ENCODE measurements at places on chromosomes 2 and 18.

DNA sequence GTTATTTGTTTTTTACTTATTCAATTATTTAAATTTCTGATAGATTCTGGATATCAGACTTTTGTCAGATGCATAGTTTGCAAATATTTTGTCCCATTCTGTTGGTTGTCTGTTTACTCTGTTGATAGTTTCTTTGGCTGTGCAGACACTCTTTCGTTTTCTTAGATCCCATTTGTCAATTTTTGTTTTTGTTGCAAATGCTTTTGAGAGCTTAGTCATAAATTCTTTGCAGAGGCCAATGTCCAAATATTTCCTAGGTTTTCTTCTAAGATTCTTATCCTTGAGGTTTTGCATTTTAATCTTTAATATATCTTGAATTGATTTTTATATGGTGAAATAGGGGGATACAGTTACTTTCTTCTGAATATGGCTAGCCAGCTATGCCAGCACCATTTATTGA is 112.7 kb upstream of the SESTD1 start:
- DNase-seq, result no peak

GRCh38 chr2:9535177-9535576 is 20.5 kb downstream of the ADAM17 start:
- no peak for DNase-seq

- DNase-seq, result no peak
Measured at GRCh38 chr18:26017929-26018328, 72.5 kb downstream of the SS18 start.

- no peak for DNase-seq
Measured at GRCh38 chr2:197377670-197378069, 57.2 kb downstream of the SF3B1 start.

DNA sequence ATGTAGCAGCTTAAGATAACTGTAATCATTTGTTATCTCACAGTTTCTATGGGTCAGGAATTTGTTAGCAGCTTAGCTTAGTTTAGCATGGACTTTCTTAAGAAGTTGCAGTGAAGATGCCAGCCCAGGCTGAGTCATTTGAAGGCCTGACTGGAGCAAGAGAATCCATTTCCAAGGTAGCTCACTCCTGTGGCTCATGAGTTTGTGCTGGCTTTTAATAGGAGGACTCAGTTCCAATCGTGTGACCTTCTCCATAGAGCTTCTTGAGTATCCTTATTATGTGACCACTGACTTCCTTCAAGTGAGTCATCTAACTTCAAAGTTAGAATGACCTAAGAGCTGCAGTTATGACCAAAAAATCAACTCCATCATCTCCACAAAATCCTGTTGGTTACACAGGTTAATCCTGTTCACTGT is 1.4 kb downstream of the GPATCH11 start:
- DNase-seq, result no peak

GRCh38 chr2:24872344-24873115 is 47.5 kb downstream of the ADCY3 start:
- no peak for DNase-seq

GRCh38 chr18:41870191-41870590 is 84.8 kb upstream of the PIK3C3 start:
- DNase-seq, result no peak

GRCh38 chr2:181995289-181995688 is 9.6 kb downstream of the PPP1R1C start:
- no peak for DNase-seq

DNA sequence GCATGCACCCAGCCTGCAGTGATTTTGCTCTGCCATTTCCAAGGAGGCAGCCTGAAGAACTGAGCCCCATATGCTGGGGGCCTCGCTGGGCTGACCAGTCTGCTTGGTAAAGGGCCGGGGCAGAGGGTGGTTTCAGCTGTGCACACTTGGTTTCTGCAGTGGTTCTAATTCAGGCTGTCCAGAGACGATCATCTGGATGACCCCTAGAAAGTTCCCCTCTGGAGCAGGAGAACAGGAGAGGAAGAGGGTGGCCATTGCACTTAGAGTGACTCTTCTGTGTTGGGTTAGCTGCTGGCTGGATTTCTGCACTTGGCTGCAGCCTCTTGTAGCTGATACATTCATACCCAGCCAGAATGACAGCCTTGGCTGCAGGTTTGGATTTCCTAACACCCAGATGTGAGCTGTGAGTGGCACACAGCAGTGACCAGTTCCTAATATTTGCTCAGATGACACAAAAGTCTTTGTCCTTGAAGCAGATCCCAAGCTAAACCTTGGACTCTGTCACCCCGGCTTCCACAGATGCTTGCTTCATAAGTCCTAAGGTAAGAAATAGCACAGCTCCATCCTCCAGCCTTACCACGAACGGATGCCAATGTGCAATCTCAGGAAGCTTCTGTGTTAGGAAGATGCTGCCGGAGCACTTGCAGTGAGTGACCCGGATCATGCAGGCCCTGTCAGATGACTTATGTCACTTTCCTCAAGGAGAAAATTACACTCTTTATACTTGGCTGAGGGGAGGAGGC is 105.6 kb downstream of the HNRNPLL start:
- DNase-seq, result no peak

DNA sequence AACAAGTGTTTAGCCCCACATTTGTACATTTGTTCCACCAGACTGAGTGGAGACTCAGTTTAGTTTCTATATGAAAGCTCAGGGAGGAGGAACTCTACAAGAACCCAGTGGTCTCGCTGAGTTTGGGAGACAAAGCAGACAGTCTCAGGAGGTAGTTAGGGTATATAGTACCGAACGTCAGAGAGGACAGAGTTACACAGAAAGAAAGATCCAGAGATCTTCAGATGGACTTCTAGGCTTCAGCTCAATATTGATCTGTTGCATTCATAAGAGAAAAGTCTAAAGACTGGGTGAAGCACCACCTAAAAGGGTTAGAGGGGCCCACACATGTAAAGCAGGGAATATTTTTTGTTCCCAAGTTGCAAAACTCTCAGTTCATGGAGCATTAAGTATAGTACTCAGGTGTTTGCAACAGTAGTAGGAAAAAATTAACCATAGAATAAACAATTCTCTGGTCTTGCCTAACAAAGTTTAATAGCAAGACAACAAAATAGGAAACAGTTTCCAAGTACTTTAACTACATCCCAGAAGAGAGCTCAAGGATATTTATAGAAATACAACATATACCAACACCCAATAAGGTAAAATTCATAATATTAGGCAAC is 4.2 kb downstream of the TFPI start:
- DNase-seq, result no peak

GRCh38 chr2:180508458-180508857 is 471.9 kb upstream of the UBE2E3 start:
- no peak for DNase-seq

- no peak for DNase-seq
Measured at GRCh38 chr18:50610349-50610748, 50.5 kb downstream of the MAPK4 start.

GRCh38 chr18:59049721-59050660 is 89.7 kb upstream of the SEC11C start:
- no peak for DNase-seq

DNA sequence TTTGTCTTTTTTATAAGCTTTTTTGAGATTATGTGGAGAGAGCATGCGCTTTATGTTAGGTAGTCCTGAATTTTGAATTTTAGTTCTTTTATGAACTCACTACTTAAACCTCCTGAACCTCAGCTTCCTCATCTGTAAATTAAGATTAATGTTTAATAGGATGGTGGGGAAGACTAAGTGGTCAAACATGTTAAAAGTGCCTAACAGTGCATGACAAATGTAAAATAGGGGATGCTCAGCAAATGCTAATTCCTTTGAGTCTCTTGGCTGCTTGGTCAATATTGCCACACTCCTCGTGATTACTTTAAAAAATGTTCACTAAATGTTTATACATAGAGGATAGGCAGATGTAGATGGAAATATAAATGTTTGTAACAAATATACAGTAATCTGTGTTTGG is 6.8 kb downstream of the BIRC6 start:
- DNase-seq, result no peak

- peak; percentile 75 for DNase-seq
Measured at GRCh38 chr2:73985308-73986084, 786 bp downstream of the TET3 start.

- DNase-seq, result no peak
Measured at GRCh38 chr2:177599139-177599688, 206.6 kb downstream of the AGPS start.

DNA sequence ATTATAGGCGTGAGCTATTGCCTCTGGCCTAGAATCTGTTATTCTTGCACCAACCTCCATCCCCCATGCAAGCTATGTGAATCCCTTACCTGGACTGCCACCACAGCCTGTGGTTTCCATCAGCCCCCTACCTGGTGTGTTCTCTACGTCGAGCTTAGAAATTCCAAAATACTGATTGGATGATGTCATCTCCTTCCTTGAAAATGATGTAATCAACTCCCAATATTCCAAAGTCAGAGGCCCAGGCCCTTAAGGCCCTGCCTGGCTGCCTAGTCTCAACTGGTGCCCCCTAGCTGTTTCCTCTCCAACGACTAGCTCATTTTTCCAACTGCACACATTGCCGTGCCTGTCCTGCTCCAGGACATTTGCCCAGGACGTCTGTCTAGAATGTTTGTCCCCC is 41.3 kb upstream of the GBX2 start:
- no peak for DNase-seq

DNA sequence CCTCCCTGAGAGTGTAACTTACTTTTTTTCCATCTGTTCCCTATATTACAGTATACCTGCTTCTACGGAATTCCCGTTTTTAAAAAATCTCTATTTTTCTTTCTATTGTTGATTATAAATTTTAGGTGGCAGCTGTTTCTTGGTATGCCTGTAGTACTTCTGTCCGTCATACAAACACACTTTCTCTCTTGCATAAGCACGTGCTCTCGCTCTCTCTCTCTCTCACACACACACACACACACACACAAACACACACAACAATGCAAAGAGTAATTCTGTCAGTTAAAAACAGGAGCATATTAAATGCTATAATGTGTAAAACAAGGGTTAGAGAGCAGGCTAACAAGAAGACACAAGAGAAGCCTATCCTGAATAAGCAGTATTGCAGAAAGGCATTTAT is 140.5 kb downstream of the THADA start:
- no peak for DNase-seq

GRCh38 chr2:72998234-72998651 is 73.3 kb downstream of the SFXN5 start:
- DNase-seq, result no peak

- no peak for DNase-seq
Measured at GRCh38 chr2:141899740-141900139, 231.1 kb downstream of the LRP1B start.

DNA sequence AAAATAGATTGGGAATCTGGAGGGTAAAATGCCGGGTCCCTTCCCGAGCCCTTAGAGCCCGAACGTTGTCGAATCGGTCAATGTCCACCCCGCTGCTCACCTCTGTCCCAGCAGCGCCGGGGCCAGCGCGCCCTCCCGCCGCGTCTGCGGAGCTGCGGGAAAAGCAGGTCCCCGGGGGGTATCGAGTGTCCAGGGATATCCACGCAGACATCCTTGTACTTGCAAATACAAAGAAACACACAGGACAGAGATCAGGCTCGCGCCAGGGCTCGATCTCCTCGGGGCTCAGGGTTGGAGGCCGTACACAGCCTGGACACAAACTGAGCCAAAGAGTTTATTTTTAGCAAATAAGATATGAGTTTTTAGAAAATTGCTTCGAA is 2.3 kb upstream of the GATA6 start:
- DNase-seq, result no peak

DNA sequence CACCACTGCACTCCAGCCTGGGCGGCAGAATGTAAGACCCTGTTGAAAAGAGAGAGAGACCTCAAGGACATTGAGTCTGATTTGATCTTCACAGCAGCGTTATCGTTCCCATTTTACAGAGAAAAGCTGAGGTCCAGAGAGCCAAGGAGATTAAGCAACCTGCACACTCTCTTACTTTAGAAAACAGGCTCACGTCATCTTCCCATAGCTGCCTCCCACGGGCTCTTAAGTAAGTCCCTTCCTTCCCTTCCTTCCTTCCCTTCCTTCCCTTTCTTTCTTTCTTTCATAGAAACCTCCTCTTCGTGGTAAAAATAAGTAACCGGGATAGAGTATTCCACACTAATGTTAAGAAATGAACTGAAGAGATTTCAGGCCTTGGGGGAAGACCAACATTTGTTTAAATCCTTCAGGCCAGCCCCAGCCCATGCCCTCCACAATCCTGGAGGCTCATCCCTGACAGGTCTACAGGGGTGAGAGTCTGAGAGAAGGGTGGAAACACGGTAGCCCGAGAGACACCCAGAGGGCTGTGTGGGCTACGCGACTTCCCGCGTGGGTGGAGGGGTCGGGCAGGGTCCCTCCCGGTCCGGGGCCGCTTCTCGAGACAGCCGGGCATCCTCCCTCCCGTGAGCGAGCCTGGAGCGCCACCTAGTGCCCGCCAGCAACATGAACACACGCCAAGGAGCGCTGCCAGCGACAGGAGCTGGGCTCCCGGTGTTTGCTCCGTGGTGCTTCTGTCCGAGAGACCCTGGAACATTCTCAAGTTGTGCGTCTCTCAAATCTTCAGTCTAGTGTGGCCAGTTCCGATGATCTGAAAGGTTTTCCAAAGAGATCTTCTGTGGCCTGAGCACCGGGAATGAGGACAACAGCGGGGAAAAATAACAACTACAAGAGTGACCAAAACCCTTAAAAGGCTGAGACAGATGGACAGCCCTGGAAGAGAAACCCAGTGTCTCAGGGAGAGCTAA is 160.3 kb downstream of the INO80D start:
- peak; percentile 58 for DNase-seq

- no peak for DNase-seq
Measured at GRCh38 chr2:67272195-67272594, 124.9 kb upstream of the ETAA1 start.

DNA sequence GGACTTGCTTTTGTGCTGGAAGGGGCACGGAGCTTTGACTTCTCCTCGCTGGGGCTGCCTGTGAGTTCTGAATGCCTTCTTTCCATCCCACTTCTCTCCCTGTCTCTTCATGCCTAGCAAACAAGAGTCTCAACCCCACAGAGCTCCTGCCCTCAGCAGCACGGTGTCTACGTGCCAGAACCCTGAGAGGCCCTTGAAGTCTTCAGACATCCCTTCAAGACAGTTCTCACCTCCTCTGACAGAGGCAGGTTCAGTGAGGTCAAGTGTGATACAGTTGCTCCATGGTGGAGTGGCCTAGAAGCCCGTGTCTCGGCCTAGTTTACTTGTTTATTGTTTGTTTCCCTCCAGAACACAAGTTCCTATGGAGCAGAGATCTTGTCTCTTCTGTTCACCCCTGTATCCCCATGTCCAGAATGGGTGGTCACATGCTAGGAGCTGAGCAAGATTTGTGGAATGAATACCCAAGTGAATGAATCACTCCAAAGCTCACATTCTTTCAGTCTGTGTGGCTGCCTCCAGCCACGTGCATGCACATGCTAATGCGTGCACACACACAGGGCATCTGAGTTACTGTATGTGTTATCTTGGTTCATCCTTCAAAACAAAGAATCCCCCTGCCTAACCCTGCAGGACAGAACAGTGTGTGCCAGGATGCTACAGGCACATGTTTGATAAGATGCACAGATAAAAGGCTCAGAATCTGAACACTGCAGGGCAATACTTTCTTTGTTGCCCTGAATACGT is 391.6 kb downstream of the NBAS start:
- no peak for DNase-seq
